ENCODE measurements at places on chromosomes 6 and 20.

DNA sequence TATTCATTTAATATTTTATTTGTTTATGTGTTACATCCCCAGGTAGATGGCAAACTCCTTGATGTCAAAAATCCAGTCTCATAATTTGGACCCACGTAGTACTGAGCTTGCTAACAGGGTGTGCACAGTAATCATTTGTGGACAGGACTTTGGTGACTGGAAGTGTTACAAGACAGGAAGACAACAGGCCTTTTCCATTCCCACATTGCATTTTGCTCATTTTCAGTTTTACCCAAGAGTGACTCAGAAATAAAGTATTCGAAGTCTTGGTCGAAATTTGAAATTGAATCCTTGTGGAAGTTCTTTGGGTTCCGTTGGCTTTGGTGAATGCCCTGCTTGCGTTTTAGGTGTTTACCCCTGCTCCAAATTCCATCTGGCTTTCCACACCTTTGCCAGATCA is 63.0 kb upstream of the THBS2 start:
- no peak for DNase-seq

- DNase-seq, result no peak
These were observed 10.2 kb downstream of the ACSS1 start for GRCh38 chr20:25047766-25048165.

DNA sequence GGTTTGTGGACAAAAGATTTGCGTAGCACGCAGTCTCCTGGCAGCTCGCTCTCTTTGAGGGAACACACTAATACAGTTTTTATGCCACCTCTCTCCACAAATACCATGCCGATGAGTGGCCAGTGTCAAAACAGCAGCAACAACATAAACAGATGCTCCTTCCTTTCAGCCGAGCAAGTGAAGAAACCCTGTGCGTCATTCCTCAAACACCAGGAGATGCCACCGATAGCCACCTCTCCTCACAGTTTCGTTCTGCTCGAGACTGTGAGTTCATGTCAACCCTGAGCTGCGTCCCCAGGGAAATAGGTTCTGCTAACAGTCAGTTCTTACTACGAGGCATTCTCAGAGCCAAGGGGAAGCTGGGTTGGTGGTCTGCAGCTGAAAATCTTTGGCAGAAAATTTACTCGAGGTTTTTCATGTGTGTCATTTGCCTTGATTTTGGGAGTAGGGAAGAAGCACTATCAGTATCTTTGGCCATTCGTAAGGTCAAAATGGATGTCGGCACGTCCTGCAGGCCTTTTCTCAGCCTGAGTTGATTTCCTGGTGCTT is 59.9 kb downstream of the EYA2 start:
- peak; percentile 82 for DNase-seq

DNA sequence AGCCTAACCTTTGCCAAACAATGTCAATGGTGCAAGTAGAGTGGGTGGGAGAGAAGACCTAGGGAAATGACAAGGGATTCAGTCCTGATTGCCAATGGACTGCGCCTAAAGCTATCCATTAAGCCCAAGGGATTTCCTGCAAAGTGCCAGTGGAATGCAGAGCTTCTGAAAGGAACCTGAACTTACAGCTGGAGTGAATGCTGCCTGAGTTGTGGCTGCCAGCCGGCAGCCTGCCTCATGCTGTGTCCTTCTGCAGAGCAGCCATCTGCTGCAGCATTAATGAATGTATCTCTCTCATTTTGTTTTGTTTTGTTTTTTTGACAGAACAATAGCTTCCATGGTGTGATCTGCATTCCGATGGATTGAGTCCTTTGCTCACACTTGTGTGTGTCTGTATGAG is 44.7 kb downstream of the SLC35F1 start:
- no peak for DNase-seq

DNA sequence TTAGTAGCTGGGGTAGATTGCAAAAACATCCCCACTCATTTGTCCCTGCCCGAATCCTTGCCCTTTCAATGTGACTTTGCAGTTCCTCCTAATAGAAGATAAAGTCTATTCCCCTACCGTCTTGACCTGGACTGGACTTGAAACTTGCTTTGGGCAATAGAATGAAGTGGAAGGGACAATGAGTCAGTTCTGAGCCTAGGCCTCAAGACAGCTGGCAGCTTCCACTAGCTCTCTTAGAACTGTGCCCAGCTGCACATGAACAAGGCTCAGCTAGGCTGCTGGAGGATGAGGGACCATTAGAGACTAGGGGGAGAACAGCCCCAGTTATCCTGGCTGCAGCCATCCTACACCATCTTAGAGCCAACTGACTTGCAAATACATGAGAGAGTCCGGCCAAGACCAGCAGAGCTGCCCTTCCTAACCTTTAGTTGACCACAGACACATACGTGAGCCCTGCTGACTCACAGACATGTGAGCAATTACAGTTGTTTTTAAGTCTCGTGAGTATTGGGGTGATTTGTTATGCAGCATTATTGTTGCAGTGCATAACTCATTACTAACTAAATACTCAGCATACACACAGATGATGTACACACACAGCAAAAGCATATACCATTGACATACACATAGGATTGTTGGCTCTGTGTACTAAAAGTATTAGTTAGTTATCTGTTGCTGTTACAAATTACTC is 105.5 kb downstream of the DHX35 start:
- DNase-seq, result peak; percentile 56

GRCh38 chr6:53692172-53692571 is 26.6 kb upstream of the KLHL31 start:
- DNase-seq, result no peak

DNA sequence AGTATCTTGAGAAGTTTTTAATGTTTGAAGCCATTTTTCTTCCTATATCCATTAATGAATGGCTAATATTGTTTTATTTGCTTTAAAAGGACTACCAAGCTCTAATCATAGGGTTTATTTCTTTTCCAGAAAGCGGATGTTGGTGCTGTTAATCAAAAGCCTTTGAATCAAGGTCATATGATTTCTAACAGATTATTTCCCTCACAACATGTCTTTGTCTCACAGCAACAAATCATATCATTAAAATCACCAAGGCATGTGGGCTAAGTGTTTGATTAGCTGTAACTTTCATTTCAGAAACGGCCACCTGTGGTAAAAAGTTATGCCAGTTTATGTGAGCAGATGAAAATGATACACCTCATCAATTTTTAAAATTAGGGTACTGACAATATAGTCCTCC is 21.7 kb downstream of the TRAF3IP2 start:
- no peak for DNase-seq

DNA sequence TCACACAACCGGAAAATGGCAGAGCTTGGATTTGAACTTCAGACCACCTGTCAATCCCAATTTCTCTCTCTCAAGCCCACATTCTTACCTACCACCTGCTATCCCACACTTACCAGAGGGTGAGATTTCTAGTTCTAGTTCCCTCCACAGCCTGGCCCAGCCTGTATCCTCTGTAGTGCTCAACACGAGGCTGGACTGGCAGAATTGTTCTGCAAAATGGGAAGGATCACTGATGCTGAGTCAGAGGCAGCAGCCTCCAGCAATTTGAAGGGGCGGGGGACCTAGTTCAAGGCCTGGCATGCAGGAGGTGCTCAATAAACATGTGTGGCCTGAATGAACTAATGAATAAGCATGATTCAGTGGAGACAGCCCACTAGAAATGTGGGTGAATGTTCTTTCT is 53.6 kb upstream of the TTPAL start:
- DNase-seq, result no peak

GRCh38 chr6:79630883-79631692 is at the start of gene SH3BGRL2:
Gene SH3BGRL2, plus strand, starts transcription at chr6:79631329. Its CDS starts 133 bp downstream, at chr6:79631462.
- peak; percentile 76 for DNase-seq

DNA sequence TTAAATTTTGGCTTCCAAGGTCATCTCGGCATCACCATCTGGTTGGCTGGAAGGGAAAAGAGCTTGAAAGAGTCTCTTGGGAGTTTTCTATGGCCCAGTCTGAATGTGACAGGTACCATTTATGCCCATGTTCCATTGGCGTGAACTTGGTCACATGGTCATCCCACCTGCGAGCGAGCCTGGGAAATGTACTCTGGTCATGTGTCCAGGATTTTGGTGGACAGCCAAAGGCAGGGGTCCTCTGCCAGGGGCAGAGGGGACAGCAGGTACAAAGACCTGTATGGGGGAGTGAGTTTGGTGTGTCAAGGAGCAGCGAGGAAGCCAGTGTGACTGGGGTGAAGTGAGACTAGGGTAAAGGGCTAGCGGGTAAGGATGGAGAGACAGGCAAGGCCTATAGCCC is 112.6 kb downstream of the CDC5L start:
- no peak for DNase-seq

DNA sequence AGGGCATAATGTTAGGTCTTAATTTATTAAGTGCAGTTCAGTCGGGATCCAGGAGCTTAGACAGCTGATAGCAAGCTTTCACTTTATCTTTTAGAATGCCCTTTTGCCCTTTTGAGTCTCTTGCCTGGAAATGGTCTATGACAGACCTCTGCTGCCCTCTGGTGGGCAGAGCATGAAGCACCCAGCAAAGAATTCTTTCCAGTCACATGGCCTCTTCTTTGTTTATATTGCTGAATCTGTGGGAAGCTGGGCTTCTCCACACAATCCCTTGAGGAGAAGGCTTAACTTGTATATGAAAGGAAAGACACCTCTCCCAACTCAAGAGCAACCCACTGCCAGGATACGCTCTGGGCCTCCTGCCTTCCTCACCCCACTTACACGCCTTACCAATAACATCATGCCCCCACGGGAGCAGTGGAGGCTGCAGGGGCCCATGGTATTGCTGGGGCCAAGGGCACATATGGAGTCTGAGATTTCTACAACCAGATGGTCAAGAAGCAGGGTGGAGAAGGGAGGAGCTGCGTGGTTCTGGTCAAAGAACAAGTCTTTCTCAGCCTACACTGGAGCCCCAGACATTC is 20.4 kb downstream of the WFDC3 start:
- DNase-seq, result peak; percentile 86

GRCh38 chr20:48706116-48706656 is 121.6 kb downstream of the PREX1 start:
- no peak for DNase-seq

- no peak for DNase-seq
These were observed 103.5 kb upstream of the CARMIL1 start for GRCh38 chr6:25175681-25176080.

DNA sequence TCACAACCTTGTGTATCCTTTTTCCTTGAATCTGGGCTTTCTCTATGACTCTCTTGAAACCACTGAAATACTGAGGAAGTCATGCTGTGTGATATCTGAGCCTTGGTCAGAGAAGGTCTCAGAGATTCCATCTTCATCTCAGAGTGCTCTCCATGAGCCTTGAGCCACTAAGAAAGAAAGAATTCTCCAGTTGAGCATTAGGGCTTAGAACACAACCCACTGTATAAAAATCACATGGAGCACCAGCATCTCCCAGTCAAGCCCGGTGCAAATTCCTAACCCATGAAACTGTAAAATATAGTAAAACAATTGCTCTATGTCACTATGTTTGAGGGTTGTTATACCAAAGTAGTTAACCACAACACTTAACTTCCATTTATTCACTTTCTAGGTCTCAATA is 181.4 kb downstream of the MOXD1 start:
- no peak for DNase-seq
